Dermis microvascular lymphatic vessel endothelial cell (primary cell): ENCODE measurements at places on chromosomes 4 and X. TPM values are rescaled to one million over a fixed set of nuclear protein-coding genes. Genes with fewer than 3 reads are reported as not detected.

DNA sequence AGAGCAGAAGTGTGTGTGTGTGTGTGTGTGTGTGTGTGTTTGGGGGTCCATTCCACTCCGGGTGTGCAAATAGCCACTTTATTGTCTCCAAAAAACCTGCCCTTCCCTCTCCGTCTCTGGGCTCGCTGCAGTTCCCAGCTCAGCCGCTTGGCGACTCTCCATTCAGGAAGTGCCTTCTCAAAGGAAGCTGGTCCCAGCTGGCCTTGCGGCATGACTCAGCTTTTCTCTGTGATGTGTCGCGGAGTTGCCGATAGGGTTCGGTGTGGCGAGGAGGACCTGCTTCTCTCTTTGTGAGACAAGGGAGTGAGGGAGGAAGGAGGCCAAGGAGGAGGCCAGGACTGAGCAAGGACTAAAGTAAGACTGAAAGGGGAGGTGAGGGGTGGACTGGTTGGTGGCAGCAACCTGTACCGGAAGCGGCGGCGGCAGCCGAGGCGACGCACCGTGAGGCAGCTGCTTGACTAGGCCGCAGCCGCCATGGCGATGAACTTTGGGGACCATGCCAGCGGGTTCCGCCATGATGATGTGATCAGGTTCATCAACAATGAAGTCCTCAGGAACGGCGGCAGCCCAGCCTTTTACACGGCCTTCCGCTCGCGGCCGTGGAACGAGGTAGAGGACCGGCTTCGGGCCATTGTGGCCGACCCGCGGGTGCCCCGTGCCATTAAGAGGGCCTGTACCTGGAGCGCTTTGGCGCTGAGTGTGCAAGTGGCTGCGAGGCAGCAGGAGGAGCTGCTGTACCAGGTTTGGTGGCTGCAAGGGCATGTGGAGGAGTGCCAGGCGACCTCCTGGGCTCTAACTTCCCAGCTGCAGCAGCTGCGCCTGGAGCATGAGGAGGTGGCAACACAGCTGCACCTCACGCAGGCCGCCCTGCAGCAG lies at the start of gene TEX13C:
Gene TEX13C (plus strand): TSS at position 226 of the 876 bp plus-strand sequence. CDS start 249 bp downstream, at position 475.
- DNase-seq: no peak

- no peak for DNase-seq
These were observed 39.9 kb downstream of the PSAPL1 start for GRCh38 chr4:7394681-7395451.

- DNase-seq: no peak
These were observed 43.5 kb downstream of the NDST3 start for GRCh38 chr4:118077767-118078105.

The PABPC1L2B gene
- not detected in 2 replicates for total RNA-seq

The CXorf65 gene
- total RNA-seq: not detected in 2 replicates

The ZNF157 gene
- not detected in 2 replicates for total RNA-seq
